RWPE1 (cell line): ENCODE measurements at places on chromosomes 16 and 17.

GRCh38 chr16:87541147-87541871, 48.5 kb upstream of the ZCCHC14 start:
- no peak for DNase-seq

DNA sequence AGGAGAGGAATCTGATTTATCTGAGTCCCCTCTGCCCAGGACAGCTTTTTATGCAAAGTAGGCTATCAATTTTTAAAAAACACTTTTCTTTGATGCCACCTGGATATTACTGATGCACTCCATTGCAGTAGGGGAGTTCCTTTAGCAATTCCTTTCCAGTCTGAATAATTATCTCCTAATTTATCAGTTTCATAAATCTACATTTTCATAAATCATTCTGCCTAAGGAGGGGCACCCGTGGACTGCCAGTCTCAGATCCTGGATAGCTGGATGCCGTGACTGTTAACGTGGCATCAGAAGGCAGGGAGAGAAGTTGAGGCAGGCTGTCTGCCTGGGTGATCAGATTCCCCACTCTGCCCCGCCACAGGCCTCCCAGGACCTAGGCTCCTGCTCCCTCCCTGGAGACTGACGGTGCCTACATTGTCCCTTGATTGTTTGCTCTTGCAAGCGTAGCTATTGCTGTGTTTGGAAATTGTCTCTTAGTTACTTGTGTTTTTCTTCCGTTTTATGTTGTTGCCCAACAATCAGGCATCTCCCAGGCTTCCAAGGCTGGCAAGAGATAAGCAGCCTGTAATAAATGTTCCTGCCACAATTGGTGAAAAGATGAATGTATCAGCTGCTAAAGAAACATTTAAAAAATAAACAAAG, 75.2 kb downstream of the KATNIP start:
- DNase-seq, result no peak

GRCh38 chr17:39981207-39981741, 667 bp downstream of the PSMD3 start:
- DNase-seq, result peak; percentile 16

GRCh38 chr17:74181341-74181740, 22.1 kb upstream of the RPL38 start:
- DNase-seq, result no peak

GRCh38 chr17:80650751-80651518, 106.3 kb downstream of the RPTOR start:
- no peak for DNase-seq

DNA sequence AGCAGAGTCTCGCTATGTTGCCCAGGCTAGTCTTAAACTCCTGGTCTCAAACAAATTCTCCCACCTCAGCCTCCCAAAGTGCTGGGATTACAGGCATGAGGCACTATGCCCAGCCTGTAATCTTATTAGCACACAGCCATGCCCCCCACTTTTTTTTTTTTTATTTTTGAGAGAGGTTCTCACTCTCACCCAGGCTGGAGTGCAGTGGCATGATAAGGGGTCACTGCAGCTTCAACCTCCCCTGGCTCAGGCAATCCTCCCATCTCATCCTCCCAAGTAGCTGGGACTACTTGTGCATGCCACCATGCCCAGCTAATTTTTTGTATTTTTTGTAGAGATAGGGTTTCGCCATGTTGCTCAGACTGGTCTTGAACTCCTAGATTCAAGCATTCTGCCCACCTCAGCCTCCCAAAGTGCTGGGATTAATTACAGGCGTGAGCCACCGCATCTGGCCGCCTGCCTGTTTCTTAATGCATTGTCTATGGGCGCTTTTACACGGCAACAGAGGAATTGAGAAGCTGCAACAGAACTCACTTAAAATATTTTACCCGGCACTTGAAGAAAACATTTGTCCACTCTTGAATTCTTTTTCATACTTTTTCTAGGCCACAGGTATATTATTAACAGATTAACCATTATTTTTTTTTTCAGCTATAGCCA, 8.8 kb upstream of the CEP20 start:
- DNase-seq, result no peak

DNA sequence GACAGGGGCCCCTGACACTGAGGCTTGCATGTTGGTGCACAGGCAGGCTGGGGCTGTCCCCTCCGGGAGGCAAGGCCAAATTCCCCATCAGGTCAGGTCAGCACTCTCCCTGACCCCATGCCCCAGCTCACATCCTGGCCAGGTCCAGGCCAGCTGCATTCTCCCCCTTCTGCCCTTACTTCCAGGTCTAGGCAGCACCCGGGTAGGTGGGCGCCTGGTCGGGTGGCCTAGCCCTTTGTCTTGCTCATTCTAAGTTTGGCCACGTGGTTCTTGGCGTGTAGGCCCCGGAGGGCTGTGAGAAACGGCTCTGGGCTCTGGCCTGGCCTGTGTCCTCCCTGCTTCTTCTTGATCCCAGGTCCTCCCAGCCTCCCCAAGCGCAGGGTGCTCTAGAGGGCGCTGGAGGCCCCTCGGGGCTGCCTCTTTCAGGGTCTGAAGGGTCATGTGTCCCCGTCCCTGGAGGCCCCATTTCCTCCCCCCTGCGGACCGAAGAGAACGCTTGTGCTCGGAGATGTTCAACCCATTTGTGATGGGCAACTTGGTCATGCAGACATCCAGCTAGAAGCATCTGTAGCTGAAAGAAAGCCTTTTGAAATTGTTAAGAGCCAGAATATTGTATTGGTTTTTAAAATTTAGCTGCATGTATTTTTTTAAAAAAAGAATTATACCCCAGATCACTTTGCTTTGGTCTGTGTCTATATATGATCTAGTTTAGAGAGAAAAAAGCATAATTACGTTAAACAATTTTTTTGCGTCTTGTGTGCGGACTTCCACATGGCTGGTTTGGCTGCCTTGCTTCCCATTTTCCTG, 6.7 kb downstream of the BAHCC1 start:
- DNase-seq, result no peak

DNA sequence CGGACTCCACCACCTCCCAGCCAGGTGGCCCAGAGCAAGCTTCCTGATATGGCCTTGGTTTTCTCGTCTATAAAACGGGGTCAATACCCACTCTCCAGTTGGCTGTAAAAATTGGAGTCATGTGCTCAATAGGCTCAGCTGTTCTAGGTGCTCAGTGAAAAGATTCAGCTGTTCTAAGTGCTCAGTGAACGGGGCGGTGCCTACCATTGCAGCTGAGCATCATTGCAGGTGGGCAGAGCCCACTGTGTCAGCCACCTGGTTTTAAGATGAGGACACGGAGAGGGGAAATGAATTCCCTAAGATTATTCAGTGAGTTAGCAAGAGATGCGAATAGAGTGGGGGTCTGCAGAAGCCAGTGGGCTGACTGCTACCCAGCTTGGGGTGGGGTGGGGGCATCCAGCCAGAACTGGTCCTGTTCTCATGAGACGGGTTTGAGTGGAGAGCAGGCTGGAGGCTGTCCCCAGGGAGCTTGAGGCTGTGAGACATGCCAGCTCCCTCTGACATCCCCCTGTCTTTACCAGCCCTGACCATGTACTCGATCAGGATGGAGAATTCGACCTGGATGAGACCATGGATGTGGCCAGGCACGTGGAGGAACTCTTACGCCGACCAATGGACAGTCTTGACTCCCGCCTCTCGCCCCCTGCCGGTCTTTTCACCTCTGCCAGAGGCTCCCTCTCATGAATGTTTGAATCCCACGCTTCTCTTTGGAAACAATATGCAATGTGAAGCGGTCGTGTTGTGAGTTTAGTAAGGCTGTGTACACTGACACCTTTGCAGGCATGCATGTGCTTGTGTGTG, 21.9 kb downstream of the STAT5A start:
- DNase-seq, result no peak

DNA sequence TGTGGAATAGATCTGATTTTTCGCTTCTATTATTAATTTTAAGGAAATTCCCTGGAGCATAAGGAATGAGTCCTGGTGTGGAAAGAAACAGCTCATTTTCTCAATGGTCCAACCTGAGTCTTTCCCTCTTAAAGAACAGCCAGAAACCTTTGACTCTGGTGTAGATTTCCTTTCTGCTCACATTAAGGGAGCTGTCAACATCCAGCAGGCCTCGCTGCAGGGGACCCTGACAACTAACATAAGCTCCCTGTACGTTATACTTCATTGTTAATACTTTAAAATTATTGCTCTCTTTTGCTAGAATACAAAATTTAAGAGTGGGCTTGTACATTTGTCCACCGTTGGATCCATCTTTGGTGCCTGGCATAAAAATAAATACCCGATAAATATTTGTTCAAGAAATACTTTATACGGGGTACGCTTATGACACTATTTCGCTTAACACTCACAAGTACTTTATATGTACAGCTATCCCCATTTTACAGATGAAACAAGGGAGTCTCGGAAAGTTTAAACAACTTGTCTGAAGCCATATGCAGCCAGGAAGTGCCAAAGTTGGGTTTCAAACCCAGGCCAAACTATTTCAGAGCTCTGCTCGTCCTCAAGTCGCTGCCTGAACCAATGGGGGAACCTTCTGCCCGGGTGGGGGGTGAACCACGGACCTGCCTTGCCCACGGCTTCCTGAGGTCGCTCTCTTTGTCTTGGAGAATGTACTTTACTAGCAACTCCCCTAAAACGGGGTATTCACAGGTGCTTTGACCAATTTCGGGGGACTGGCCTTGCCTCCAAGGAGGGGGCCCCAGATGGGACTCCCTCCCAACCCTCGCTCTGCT, 611 bp downstream of the SMARCE1 start:
- DNase-seq, result peak; percentile 52

GRCh38 chr17:29918922-29919856, 10.8 kb downstream of the SSH2 start:
- peak; percentile 59 for DNase-seq

- DNase-seq, result no peak
Measured at GRCh38 chr16:58885528-58886170, 151.5 kb upstream of the GOT2 start.

DNA sequence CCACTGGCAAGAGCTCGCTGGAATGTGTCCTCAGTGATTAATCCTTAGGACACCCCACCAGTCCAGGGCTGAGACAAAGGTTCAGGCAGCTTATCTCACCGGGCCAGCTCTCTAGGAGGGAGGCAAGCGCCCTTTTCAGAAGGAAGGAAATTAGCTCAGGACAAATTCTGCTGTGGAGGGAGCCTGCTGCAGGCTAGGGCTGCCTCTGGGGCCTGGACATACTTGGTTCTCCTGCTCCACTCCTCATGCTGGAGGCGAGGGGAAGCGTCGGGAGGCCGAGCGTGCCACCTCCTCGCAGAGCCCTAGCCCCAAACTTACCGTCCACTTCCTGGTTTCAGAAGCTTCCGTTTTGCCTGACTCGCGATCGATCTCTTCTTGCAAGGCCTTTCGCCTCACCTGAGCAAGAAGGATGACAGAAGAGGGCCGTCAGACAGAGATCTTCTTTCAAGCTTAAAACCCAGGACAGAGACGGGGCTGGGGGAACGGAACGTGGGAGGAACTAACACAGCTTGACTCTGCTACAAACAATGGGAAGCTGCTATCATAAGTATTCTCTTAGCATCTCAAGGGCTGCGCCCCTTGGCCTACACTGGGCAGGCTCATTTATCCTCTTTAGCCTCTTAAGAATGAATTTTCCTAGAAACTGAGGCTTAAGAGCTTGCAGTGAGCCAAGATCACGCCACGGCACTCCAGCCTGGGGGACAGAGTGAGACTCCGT, 7.7 kb downstream of the KNOP1 start:
- no peak for DNase-seq

- DNase-seq, result no peak
Measured at GRCh38 chr17:27318633-27319032, 24.7 kb downstream of the WSB1 start.

GRCh38 chr17:78802008-78802407, 19.9 kb upstream of the CYTH1 start:
- no peak for DNase-seq

GRCh38 chr17:2916461-2916860, 120.2 kb downstream of the RAP1GAP2 start:
- DNase-seq, result no peak

- DNase-seq, result no peak
Measured at GRCh38 chr16:56921571-56921970, 10.4 kb upstream of the HERPUD1 start.
